ENCODE measurements at places on chromosomes 11 and 22.

DNA sequence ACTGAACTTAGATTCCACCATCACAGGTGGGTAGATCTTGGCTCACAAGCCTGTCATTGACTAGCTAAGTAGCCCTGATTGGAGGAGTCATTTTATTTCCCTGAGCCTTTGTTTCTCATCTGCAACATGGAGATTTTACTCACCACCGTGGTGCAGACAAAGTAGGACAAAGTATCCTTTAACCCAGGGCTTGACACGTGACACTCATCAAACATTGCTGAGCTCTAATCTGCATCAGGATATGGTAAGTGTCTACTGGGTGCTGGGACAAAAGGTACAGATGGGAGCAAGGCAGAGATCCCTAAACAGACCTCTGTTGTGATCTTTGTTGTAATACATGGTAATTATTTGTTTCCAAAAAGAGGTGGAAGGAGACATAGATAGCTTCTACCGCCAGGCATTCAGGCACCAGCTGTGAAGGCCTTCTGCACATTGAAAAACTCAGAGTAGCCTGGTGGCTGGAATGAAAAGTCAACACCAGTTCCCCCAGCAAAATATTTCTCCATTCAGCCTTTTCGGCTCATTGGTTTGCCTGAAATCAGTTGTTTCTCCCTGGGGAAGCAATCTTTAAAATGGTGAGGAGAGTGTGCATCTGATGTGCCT is 18.3 kb upstream of the MICAL2 start:
- DNase-seq, result no peak

GRCh38 chr22:31354515-31354914 is 8.4 kb upstream of the PATZ1 start:
- DNase-seq, result no peak

GRCh38 chr22:45208993-45209838 is 31.5 kb downstream of the KIAA0930 start:
- no peak for DNase-seq

- DNase-seq, result no peak
Observed at GRCh38 chr11:26350002-26350401, 18.1 kb downstream of the ANO3 start.

DNA sequence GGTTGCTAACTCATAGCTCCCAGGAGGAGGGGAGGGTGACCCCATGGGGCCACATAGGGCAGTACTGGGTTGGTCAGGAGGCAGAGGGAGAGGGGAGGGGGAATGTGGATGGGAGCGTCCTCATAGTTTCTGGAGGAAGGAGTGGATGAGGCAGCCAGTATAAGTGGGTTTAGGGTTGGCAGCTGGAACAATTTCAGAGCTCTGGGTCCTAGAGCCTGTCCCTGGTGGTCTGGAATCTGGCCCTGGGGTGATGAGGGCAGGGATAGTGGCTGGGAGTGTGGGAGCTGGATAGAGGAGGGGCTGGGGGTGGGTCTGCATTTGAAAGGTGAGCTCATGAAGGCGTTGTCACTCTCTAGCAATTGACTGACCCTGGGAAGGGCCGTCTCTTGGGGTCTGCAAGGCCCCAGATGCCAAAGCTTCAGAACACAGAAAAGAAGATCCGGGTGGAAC is 5.3 kb upstream of the MRGPRG start:
- DNase-seq, result no peak

DNA sequence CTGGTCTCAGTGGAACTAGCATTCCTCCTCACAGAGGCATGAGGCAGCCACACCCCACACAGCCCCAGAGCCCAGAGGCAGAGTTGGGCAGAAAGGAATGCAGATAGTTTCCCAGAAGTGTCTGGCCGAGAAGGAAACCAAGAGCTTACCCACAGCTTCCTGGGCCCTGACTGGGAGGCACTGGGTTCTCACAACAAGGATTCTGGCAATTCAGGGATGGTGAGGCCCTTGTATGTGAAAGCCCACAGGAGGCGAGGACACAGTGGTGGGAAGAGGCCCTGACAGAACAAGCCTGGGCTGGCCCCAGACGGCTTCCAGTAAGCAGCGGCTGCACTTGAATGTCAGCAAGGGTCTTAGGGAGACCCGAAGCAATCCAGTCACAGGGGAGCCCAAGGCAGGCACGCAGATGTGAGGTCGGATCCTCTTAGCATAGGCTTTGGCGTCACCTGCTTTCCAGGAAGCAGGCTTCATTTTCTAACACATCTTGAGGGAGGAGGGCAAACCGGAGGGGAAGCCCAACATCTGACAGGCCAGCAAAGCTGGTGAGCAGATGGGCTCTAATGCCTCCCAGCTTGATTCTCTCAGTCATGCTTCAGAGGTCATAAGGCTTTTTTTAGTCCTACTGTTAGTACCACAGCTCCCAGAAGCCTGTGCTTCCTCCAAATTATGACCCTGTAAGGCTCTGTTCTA is 78.3 kb upstream of the AKIP1 start:
- DNase-seq, result no peak

DNA sequence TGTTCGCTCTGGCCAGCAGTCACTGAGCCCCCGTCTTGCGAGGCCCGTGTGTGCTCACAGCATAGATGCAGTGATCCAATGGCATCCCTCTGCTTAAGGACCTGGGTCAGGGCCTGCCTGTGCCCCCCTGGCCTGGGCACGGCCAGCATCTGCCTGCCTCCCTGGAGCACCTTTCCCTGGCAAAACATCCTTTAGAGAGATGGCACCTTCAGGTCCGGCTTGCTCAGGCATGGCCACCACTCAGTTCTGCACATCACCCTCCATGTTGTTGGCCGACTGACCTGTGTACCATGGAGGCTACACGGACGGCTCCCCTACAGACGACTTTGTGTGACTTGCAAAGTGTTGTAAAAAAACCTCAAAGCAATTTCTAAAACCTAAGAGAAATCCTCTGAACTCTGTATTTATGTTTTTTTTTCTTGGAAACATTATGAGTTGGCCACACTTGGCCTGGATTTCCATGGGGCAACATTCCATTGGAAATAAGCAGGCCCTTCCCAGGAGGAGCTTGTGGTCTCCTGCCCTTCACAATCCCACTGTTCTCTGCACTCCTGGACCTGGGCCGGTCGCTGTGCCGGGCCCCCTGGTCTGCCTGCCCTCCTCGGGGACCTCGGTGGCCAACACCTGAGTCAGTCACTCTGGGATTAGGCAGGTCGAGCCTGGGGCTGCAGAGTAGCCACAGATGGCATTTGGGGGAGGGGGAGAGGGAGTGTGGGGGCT is 592.4 kb downstream of the TBC1D22A start:
- DNase-seq, result no peak

DNA sequence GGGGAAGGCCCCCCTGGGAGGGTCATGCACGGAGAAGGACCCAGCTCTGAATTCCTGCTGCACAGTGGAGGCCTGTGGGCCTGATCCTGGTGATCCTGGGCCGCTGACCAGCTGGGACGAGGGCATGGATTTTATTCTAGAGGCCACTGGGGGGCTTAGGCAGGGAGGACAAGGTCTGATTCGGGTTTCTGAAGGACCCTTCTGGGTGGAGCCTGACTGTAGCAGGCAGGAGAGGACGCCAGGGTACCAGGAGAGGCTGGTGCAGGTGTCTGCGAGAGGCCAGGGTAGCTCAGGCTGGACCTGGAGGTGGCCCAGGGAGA is 31.3 kb downstream of the MPPED1 start:
- no peak for DNase-seq

GRCh38 chr11:92642177-92642931 is 327.1 kb upstream of the MTNR1B start:
- no peak for DNase-seq

DNA sequence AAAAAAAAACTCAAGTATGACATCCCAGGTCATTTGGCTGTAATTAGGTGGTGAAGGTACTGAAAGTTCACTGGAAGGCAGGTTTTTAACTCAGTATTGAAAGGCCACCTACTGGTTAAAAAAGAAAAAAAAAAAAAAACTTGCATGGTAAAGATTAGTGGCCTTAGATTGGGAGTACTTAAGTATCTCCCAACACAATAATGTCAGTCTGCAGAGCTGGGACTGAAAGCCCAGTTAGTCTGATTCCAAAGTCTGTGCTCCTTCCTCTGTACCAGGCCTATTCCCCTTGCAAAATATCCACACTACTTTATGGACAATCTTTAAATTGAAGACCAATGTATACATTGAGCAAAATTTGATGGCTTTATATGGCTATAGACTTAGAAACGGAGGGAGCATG is 85.5 kb downstream of the NOX4 start:
- no peak for DNase-seq

DNA sequence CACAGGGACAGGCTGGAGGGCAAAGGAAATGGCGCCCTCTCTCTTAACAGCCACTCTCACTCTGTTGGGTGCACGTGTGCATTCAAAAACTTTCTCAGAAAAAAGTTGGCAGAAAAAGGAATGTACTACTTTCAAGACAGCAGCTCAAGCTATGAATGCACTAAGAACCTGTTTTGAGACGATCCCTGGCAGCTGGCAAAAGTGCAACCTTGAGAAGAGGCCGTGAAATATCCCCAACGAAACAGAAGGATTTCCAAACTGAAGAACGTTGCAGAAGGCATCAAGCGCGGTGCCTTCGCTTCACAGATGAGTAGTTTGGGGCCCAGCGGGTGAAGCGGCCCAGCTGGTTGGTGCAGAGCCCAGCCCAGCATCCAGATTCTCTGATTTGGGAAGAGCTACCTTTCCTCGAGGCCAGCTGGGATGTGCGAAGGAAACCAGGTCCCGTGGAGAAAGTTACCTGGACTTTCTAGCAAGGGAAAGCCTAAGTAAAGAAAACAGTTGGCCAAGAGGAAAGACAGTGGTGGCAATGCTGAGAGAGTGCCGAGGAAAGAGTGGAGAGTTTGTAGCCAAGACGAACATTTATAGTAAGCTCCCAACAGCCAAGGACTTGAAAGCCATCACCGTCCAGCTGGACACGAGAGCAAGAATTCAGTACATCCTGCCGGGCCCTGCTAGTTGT is 16.3 kb downstream of the IFT27 start:
- DNase-seq, result no peak

- no peak for DNase-seq
Observed at GRCh38 chr11:122375687-122376399, 259.8 kb upstream of the BLID start.

DNA sequence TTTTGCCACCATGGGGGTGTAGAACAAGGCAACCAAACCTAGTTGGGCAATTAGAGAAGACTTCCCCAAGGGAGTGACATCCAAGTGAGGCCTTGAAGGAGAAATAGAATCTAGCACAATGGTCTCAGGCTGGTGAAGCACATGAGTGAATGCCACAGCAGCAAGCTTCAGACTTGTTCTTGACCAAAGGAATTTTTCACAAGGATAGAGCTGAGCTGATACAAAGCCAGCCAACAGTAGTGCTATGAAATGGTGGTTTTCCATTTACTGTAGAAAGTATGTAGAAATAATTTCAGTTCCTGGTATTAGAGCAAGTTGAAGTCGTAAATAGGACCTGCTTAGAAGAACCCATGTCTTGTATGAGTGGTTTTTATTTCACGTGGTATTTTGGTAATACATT is 148.3 kb upstream of the RASSF10 start:
- DNase-seq, result no peak

DNA sequence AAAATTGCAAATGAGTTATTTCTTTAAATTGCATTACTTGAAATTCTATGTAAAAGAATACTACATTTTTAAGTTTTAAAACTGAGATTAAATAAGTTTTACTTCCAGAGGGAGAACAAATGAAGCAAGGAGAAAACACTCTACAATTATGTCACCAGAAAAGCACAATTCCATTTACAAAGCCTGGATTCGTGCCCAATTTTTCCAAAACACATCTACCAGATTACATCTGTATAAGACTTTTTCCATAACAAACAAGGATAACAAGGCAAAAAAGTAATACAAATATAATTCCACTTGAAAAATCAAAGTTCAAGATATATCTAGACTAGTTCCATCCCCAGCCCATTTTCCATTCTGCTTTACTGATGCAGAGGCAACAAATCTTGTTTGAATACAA is 40.5 kb downstream of the MTMR2 start:
- no peak for DNase-seq
